ENCODE measurements at places on chromosomes 7 and 10. TPM values are rescaled to one million over a fixed set of nuclear protein-coding genes. Genes with fewer than 3 reads are reported as not detected.

Gene NEURL1
- total RNA-seq, result 1.8 TPM

- peaks cover 9% of the 10 kb centered on the region for H3K4me1 ChIP-seq
- H3K4me3 ChIP-seq, result no peak overlapping the region
- no peak for DNase-seq
Measured at GRCh38 chr7:26618449-26618848, 245.9 kb downstream of the SKAP2 start.

DNA sequence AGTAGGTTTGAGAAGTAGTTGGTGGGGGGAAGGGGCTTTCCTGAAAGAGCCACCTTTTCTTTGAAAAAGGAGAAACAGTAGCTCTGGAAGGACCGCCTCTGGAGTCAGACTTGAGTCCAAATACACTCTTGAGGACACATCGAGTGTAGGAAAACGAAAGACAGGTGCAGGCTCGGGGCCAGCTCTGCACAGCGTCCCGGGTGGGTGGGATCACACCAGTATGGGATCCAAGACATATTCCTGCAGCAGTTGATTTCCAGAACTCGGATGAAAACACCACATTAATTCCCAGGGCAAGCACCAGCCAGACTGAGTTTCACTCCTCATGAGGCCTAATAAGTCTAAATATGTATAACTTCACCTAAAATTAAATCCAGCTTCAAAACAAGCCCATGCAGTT is 61.4 kb downstream of the ASB13 start:
- peaks cover 10% of the 10 kb centered on the region for H3K4me1 ChIP-seq
- no peak for DNase-seq
- H3K27ac ChIP-seq, result no peak overlapping the region

DNA sequence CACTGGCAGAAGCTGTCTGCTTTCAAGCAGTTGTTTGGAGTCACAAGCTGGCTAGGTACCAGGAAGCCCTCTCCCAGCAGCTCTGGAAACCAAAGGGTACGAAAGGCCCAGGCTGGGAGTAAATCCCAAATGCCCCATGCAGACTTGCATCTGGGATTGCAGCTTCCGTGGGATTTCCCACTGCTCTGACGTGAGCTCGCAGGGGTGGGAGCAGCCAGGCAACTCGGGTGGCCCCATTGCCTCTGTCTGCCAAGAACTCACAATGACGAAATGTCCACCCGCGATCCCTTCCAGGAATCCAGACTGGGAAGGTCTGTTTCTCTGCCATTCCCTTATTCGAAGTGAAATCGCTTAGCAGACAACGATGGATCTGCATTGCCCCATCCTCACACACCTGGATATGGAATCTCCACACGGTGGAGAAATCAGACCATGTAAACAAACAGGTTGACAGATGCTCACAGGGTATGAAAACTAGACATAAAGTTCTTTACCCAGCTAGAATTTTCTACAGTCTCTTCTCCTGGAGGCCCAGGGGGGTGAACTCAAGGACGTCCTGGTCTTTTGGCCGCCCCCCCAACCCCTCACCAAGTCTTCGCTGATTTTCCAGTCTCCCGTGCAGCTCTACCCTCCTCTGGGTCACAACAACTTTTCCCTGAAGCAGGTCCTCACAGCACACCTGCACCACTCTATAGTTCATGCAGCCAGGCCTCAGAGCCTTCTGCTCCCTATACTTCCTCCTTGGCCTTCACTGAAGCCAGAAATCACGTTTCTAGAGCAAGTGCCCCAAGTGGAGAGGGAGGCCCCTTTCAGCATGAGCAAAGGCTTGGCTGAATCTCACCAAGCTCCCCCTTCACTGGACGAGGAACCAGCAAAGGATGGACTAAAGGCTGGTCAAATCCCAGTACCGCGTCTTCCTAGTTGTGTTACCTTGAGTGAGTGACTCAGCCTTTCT is 20.0 kb downstream of the SH3PXD2A start:
- H3K27ac ChIP-seq, result no peak overlapping the region
- H3K27me3 ChIP-seq, result no peaks in the 10 kb centered on the region
- H3K36me3 ChIP-seq, result peaks cover 9% of the 10 kb centered on the region
- H3K4me1 ChIP-seq, result peaks cover 55% of the 10 kb centered on the region

- no peak overlapping the region for H3K27ac ChIP-seq
- no peaks in the 10 kb centered on the region for H3K27me3 ChIP-seq
- no peak overlapping the region for H3K4me3 ChIP-seq
Measured at GRCh38 chr10:129706523-129706922, 239.5 kb downstream of the MGMT start.

GRCh38 chr7:133987582-133987981 is 139.6 kb upstream of the LRGUK start:
- no peaks in the 10 kb centered on the region for H3K36me3 ChIP-seq
- H3K27ac ChIP-seq, result no peak overlapping the region
- peaks cover 27% of the 10 kb centered on the region for H3K4me1 ChIP-seq
- H3K27me3 ChIP-seq, result no peaks in the 10 kb centered on the region
- H3K4me3 ChIP-seq, result no peak overlapping the region

DNA sequence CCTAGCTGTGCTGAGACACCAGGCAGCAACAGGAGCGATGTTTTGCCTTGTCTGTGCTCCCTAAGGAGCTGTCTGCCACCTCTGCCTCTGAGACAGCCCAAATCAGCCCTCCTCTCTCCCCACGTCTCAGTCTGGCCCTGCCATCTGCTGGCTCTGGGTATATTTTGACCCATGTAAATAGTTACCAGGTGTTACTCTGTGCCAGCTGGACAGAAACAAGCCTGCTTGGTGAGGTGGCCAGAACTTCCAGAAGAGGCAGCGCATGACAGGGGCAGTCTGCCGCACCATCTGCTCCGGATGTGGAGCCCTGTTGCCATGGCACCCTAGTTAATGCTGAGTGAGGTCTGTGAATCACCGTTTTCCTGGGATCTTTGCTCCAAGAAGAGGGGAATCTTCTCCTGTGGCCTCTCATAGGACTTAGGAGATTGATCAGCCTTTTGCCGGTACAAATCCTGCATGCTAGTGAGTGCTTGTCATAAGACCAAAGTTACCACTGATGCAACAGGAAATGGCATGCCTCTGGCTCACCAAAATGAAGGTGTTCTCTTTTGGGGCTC is 31.8 kb downstream of the GSTO2 start:
- peaks cover 15% of the 10 kb centered on the region for H3K4me1 ChIP-seq
- no peak overlapping the region for H3K4me3 ChIP-seq
- DNase-seq, result no peak
- peaks cover 13% of the 10 kb centered on the region for H3K27me3 ChIP-seq
- H3K36me3 ChIP-seq, result no peaks in the 10 kb centered on the region

- H3K27ac ChIP-seq, result no peak overlapping the region
- H3K36me3 ChIP-seq, result peaks cover 3% of the 10 kb centered on the region
- no peak for DNase-seq
- H3K4me3 ChIP-seq, result no peak overlapping the region
Measured at GRCh38 chr10:86030312-86030711, 336.3 kb downstream of the GRID1 start.
